Suppressor macrophage treated with lipopolysaccharide for 4 hours (primary cell): ENCODE measurements at places on chromosomes 2 and 18.
A peak's percentile ranks its signal among the peaks of the same experiment; 100 is the strongest.

- no peak for DNase-seq
Measured at GRCh38 chr2:71154798-71155197, 24.4 kb downstream of the MPHOSPH10 start.

GRCh38 chr2:237896956-237897355 is 37.5 kb downstream of the RAMP1 start:
- no peak for DNase-seq

DNA sequence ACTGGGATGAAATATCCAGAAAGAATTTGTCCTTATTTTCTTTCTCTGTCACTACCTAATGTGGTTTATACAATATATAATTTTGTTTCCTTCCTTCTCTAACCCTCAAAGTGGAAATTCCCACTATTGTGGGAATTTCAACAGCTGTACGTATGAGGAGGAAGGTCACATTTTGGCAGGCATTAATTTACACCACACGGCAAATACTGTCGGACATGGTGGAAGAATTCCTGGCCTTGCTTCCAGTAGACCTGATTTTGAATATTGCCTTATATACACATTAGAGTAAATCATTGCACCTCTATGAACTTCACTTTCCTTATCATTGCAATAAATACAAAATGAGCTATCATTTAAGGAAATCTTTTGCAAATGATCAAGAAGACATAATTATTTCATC is 358.1 kb upstream of the ETAA1 start:
- no peak for DNase-seq

DNA sequence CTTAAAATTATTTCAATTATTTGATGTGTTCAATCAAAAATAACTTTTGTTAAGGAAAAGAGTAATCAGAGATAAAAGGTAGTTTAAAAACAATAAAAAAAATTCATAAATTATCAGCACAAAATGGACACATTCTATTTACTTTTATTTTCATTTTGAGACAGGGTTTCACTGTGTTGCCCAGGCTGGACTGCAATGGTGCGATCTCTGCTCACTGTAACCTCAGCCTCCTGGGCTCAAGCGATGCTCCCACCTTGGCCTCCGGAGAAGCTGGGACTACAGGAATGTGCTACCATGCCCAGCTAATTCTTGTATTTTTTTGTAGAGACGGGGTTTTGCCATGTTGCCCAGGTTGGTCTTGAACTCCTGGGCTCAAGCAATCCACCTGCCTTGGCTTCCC is 47.1 kb downstream of the LPIN2 start:
- DNase-seq = no peak

DNA sequence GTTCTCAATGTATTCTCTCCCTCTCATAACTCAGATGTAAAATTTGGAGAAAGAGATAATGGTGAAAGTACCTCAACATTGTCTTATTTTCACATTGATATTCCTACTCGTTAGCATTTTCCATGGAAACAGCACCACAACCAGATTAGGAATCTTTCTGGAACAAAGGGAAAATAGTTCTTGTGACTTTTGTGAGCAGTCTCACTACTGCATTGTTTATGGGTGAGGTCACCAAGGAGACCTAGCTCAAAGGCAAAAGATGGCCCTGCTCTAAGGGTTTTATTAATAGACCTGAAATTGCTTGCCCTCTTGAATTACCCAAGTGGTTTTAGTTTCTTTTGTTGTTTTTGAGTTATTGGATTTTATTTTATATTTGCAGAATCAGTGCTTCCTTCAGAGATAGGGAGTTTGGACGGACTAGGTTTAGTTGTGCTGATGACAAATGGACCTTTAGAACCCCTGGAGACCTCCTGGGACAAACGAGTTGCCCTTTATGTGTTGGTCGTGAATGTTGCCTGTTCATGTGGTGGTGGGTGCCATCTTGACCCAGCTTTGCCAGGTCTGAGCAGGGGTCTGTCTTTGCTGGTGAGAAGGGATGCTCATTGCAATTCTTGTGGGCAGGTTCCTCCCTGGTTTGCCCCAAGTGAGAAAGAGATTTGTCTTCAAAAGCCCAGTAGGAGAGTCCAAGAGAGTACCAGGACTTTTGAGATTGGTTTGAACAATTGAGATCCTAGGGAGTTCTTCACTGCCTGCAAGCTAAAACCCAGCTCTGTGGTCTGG is 58.1 kb downstream of the INPP4A start:
- DNase-seq = no peak

GRCh38 chr2:41892476-41892875 is 155.3 kb upstream of the PKDCC start:
- DNase-seq = no peak

DNA sequence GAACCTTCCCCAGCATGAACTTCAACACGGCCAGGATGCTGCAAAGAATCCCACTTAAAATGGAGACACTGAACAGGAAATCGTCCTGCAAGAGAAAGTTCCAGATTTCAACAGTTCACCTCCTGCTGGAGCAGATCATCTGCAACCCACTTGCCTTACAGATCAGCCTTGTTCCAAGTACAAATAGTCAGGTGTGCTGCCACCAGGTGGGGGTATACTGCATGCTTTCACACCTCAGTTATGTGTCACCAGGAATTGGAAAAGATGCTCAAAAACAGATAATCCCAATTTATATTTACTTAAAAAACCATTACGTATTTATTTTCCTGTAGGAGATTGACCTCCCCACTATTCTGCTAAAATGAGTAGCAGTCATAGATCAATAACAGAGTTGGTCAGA is 212.3 kb downstream of the MGAT5 start:
- DNase-seq = no peak

DNA sequence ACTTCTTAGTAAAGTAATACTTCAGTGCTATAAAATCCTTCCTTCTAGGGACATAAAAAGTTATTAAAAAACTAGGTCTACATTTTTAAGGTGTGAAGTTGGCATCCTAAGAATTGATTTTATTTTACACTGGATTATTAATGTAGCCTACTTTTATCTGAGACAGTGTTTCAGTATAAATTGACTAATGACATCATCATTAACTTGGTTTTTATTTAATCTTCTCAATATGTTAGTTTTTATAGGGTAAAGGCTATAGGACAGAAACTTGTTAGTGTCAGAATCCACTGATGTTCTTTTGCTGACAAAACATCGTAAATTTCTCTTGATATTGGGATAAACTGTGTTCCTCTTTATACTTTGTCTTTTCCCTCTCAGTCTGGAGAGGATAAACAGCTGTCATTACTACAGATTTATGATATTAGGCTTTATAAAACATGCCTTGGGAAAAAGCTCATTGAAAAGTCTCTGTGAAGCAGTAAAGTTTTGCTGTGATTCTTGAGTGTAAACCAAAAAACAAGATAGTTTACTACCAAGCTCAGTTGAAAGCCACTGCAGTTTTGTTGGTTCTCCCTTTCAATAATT is 569.9 kb downstream of the EPHA4 start:
- no peak for DNase-seq

GRCh38 chr18:7414459-7414858 is 152.7 kb upstream of the PTPRM start:
- no peak for DNase-seq

GRCh38 chr18:68399721-68400120 is 315.2 kb downstream of the TMX3 start:
- no peak for DNase-seq

DNA sequence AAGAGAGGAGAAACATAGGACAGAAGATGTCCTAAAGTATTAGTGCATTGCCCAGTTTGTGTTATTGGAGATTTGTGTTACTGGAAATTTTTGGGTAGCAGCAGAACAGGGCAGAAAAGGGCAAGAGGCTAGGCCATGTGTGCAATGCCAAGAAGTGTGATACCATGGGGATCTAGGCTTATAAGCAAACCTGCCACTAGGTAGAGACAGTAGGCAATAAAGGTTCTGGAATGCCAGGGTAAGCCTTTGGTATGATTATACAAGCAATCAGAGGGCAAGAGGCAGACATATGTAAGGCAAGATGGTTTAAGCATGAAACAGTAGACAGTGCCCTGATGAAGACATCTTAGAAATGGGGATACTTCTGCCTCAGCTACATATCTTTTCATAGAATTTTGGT is 12.3 kb upstream of the CERS6 start:
- no peak for DNase-seq

- DNase-seq = no peak
Measured at GRCh38 chr2:170282851-170283250, 104.9 kb downstream of the MYO3B start.

DNA sequence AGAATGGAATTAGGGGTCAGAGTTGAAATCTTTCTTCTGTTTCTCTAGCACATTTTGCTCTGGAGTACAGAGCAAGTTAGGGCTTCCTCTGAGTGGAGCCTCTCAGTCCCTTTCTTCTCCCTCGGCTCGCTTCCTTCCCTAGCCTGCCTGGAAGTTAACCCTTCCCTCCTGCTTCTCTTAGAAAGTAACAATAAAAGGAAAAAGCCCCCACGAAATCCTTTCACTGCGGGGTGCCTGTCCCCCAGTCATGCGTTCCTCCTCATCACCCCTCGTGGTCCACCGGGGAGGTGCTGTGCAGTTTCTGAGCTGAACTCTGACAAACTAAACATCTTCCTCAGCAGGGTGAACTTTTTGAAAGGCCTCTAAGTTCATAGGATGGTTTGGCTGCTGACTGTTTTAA is 2.0 kb downstream of the IGFBP2 start:
- DNase-seq = no peak

- DNase-seq = no peak
Measured at GRCh38 chr2:240933048-240933965, 27.2 kb downstream of the CROCC2 start.

- peak; percentile 66 for DNase-seq
Measured at GRCh38 chr18:23479829-23480505, 23.3 kb upstream of the RMC1 start.

DNA sequence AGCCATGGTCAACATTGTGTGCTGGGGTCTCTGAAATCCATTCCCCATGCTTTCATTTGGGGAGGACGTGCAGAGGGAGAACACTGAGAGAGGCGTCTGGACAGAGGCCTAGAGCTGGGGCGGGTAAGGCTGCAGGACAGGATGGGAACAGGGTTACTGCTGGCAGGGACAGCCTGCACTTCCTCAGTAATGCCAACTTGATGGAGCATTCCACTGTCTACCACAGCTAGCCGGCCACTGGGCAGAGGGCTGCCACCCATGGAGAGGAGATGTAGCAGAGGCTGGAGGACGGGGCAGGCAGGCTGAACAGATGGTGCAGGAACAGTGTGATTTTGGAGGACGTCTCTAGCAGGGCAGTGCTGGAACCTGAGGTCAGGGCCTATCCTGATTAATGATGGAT is 29.3 kb downstream of the MRPL33 start:
- no peak for DNase-seq

- DNase-seq = no peak
Measured at GRCh38 chr2:33502025-33502424, 25.6 kb downstream of the RASGRP3 start.

DNA sequence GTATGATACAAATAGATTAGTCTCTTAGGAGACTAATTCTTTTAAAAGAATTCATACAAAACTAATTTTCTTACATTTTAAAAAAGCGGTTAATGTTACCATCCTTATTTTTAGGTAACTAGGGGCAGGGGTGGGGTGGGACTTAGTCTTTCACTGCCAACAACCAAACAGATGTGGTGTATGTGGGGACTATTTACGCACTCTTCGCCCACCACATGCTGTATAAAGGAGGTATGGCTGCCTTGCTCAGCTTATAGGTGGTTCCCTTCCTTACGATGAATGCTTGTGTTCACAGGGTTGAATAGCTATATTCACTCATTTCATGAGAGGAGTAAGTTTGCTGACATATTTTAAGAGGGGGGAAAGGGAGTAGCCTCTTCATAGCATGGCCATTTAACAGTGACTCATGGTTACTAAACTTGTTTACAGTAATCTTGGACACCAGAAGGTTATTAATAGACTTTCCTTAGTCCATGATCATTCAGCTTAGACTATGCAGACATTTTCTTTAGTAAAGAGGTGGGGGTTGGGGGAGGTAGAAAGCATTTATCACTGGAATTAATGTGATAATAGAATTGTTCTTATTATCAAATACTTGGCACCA is 61.8 kb downstream of the CAB39 start:
- DNase-seq = peak; percentile 65

DNA sequence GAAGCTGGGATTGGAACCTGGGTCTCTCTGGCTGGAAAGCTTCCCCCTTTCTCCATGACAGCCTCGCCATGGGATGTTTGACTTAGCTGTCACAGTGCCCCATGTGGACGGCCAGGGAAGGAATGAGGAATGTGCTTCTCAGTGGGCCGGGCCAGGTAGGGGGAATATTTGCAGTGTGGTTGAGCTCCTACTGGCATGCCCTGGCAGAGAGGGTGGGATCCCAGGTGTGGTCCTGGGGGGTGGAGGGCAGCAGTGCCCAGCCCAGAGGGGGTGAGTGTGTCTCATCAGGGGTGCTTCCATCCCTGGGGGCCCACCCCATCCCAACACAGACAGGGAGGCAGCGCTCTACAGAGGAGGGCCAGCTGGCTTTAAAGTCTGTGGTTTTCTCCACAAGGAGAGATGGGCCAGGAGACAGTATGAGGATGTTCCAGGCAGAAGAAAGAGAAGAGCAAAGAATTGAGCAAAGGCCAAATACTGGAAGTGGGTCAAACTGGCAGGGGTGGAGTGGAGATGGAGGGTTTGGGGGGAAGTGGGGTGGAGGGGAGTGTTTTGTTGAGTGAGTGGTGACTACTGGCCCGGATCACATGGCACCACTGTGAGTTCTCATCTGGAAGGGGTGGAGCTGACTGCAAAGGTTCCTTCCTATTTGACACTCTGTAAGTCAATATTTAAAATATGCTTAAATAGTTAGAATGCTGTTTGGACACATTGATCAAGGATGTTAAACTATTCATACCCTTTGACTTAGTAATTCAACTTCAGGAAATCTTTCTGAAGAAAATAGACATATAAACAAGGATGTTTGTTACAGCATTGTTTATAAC is 94.0 kb downstream of the MYCN start:
- DNase-seq = peak; percentile 5

GRCh38 chr18:10354241-10354811 is 100.1 kb upstream of the APCDD1 start:
- peak; percentile 29 for DNase-seq

DNA sequence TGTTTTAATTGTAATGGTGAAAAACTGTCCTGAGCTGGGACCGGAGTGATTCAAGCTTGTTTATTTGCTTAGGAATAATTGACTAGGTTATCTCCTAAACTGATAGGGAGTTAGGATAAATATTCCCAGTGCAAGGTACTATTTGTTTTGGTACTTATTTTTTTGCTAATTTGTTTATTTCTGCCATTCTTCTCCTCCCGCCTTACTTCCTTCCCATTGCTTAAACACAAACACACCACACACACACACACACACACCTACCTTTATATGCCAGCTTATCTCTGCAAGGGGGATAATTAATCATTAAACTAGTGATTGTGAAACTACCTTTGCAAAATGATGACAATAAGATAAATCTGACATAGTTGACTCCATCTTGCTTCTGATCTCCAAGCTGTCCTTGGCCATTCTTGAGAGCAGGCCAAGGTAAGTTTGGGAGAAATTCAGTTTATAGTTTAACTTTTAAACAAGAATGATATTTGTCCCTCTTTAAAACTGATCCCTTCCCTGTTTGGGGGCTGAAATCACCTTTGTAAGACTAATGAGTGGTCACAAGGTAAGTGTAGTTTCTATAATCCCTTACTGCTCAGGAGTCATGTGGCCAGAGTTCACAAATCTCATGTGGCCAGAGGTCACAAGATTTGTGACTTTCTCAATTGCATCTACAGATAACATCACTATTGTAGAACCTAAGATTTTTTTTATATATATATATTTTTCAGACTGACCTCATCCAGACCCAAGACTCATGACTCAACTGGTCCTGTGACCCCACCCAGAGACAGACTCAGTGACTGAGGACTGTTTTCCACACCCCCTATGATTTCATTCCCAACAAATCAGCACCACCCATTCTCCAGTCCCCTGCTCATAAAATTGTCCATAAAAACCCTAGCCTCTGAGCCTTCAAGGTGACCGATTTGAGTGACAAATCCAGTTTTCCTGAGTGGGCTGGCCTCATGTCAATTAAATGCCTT is 83.1 kb upstream of the LRRTM4 start:
- no peak for DNase-seq

GRCh38 chr2:138415985-138416384 is 85.6 kb upstream of the SPOPL start:
- no peak for DNase-seq
